Stimulated activated CD4-positive, alpha-beta T cell treated with anti-CD3 and anti-CD28 coated beads, Interleukin-1b, Interleukin-23, amount 100 ng/mL, for 24 hours (primary cell): ENCODE measurements at places on chromosomes 6 and 20.

GRCh38 chr20:23404196-23404595 is 17.1 kb downstream of the NAPB start:
- no peak for DNase-seq

GRCh38 chr6:72182337-72183246 is 296.2 kb downstream of the RIMS1 start:
- no peak for DNase-seq

DNA sequence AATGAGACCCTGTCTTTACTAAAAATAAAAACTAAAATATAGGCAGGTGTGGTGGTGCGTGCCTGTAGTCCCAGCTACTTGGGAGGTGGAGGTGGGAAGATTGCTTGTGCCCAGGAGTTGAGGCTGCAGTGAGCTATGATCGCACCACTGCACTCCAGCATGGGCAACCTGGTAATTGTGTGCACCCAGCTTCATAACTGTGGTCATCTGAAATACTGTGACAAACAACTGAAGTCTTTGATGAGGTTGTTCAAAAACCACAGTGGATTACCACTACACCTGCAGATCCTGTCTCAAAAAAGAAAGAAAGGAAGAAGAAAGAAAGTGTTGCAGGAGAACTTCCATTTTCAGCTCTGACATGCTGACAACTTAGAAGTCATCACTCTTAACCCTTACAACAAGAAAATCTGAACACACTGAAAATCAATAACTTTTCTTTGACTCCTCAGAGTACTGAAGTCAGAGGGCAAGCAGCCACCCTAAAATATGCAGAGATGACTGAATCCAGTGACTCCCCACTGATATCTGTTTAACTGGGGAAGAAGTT is 13.8 kb upstream of the ZBP1 start:
- no peak for DNase-seq

GRCh38 chr6:299104-299980 is 7.1 kb downstream of the DUSP22 start:
- DNase-seq: no peak

DNA sequence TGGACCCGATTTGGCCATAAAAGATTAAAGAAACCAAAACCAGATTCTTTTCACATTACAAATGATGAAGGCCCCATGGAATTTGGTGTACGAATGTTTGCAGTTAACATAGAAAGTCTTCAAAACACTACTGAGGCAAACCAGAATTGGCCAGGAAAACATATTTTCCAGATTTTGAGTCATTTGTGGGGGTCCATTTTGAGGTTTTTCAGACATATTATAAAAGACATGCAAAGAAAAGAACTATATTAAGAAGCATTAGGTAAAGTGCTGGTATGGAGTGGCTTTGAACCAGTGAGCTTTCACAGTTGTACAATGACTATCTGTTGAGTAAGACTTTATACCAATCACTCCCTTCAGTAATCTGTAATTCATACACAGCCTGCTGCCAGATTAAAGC is 168.9 kb upstream of the COL21A1 start:
- DNase-seq: no peak
